Hypothalamus (tissue), 51 donors: ENCODE measurements at places on chromosomes 11 and 22.

- no peak for DNase-seq
These were observed 36.8 kb downstream of the ALG9 start for GRCh38 chr11:111834432-111835163.

- no peak for DNase-seq
These were observed 10.9 kb downstream of the SMC1B start for GRCh38 chr22:45402466-45402985.

GRCh38 chr22:37427135-37427710 is at the start of gene ELFN2:
Gene ELFN2, minus strand, starts transcription at chr22:37427479. Its CDS starts 51,945 bp downstream, at chr22:37375534.
- no peak for DNase-seq

DNA sequence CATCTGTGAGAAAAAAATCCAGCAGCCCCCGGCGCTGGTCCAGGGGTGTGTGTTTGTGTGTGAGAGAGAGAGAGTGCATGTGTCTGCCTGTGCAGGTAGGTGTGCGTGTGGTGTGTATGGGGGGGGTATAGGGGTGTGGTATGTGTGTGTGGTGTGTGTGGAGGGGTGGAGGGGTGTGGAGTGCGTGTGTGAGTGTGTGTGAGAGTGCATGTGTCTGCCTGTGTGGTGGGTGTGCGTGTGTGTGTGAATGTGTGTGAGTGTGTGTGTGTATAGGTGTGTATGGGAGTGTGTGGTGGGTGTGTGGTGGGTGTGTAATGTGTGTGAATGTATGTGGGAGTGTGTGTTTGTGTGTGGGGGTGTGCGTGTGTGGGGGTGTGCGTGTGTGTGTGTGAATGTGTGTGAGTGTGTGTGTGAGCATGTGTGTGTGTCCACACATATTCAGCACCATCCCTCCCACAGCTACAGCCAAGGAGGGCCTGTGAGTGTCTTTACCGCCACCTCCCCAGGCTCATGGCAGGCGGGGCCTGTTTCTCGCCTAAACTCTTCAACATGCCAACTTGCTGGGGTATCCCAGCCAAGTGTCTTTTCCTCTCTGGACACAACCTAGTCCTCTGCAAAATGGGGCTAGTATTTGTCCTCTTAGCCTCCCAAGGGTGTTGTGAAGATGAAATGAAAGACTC is 11.9 kb downstream of the LMO1 start:
- DNase-seq = no peak

- no peak for DNase-seq
These were observed 79.2 kb upstream of the GRIK4 start for GRCh38 chr11:120432056-120433018.

GRCh38 chr11:134951305-134951700 is 539.3 kb upstream of the B3GAT1 start:
- DNase-seq = peak; percentile 7

GRCh38 chr11:122727101-122727929 is 71.8 kb downstream of the UBASH3B start:
- no peak for DNase-seq

- DNase-seq = no peak
These were observed 20.9 kb downstream of the SVIP start for GRCh38 chr11:22808571-22809197.

- DNase-seq = no peak
These were observed 33.7 kb downstream of the MUC2 start for GRCh38 chr11:1108246-1108900.

DNA sequence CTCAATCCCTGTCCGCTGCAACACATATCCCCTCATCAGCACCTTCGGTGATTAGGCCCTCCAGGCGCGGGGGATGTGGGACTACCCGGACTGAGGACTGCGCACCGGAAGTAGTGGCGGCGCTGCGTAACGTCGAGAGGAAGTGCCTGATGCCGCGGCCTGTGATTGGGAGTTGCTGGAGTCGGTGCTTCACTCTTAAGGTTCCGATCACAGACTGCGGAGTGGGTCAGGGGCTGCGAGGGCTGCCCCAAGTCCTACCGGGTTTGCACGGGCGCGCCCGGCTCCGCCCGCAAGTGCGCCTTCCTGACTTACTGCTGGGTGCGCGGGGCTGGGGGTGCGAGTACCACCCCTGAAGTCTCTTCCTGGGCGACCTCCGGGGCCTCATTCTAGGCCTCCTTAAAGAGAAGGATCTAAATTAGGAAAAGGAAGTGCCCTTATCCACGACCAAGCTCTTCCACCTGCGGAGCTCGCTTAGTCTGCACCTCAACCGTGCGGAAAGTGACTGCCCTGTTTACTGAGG is at the start of gene ALKBH3:
Gene ALKBH3 (plus strand): TSS at position 192 of the 520 bp plus-strand sequence. CDS start 1,822 bp downstream, outside the sequence.
- DNase-seq = peak; percentile 76

- DNase-seq = no peak
These were observed 29.5 kb downstream of the CHEK2 start for GRCh38 chr22:28711820-28712777.

GRCh38 chr22:49402169-49402568 is 425.5 kb downstream of the BRD1 start:
- DNase-seq = no peak
